Right renal pelvis (tissue), 4 donors: ENCODE measurements at places on chromosomes 7 and 10.

GRCh38 chr10:95451568-95452524, 109.3 kb downstream of the SORBS1 start:
- no peak for DNase-seq

GRCh38 chr10:89147256-89147655, 59.9 kb downstream of the CH25H start:
- no peak for DNase-seq

DNA sequence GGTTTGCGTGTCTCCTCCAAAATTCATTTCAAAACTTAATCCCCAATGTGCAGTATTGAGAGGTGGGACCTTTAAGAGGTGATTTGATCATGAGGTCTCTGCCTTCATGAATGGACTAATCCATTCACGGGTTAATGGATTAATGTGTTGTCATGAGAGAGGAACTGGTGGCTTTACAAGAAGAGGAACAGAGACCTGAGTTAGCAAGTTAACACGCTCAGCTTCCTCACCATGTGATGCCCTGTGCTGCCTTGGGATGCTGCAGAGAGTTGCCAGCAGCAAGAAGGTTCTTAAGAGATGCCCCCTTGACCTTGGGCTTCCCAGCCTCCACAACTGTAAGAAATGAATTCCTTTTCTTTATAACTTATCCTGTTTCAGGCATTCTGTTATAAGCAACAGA, 3.7 kb upstream of the TCTN3 start:
- no peak for DNase-seq

- DNase-seq: no peak
Measured at GRCh38 chr10:130020651-130021382, 56.7 kb upstream of the EBF3 start.
